ENCODE measurements at places on chromosomes 16 and 17.

- DNase-seq, result peak; percentile 64
These were observed 22.2 kb downstream of the SOCS1 start for GRCh38 chr16:11233727-11234376.

DNA sequence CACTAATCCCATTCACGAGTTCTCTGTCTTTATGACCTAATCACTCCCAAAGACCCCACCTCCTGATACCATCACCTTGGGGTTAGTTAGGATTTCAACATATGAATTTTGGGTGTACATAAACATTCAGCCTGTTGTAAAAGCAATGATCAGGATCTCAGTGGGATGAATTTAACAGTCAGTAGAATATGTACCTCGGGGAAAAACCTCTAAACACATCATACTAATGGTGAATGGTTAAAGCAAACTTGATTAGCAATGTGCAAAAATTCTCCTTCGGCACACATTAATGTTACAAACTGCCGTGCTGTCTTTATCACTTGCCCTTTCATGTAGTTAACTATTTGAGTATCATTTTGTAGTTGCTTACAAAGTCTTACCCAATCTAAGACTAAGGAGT, 10.2 kb downstream of the RNF112 start:
- no peak for DNase-seq

DNA sequence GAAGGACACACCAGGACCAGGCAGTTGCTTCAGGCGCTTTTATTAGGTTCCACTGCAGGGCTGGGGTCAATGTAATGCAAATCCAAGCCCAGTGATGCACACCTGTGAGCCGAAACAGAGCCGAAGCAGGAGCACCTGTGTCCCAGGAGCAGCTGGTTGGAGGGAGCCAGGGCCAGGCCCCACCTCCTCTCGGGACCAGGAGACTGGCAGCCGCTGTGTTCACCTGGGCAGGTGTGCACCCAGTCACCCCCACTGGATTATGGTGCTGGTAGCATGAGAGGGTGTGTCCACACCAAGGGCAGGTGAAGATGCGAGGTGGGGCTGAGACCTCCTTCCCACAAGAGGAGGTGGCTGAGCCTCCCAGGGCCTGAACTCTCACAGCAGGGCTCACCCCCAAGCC, 4.7 kb upstream of the FAAP100 start:
- no peak for DNase-seq

DNA sequence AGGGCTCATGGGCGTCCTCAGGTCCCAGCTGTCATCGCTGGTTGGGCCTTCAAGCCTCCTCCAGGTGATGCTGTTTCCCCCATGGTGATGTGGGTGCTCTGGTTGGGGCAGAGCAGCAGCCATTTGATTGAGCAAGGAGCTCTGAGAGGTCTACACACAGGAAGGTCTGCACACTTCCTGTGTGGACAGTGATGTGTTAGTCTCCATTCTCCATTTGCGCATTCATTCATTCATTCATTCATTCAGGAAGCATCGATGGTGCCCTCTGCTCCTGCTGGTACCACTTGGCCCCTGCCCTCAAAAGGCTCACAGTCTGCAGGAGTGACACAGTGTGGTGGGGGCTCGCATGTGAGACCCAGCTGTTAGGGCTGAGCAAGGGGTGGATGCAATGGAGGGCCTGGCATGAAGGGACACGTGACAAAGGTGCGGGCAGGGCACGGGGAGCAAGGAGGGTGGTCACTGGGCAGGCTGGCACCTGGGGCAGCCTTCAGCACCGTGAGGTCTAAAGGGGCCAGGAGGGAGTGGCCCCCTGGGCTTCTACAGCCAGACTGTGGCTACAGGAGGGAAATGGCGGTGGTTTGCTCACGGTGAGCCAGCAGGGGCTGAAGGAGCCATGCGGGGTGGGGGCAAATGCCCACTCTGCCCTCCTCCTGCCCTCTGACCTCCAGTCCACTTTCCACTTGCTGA, 1.5 kb downstream of the ADGRG3 start:
- DNase-seq, result no peak

- no peak for DNase-seq
These were observed 28.4 kb upstream of the HLF start for GRCh38 chr17:55236316-55236715.
